ENCODE measurements at places on chromosomes 6 and 20.

DNA sequence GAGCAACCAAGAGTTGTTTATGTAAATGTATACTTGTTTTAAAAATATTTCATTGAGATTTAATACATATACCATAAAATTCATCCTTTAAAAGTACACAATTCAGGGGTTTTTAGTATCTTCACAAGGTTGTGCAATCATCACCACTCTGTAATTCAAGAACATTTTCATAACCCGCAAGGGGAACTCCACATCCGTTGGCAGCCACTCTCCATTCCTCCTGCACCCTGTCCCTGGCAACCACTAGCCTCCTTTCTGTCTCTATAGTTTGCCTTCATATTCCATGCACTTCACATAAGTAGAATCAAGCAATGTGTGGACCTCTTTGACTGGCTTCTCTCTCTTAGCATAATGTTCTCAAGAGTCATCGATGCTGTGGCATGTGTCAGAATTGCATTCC is 104.2 kb upstream of the PDE10A start:
- no peak for DNase-seq

GRCh38 chr20:37961066-37961465 is 58.1 kb downstream of the VSTM2L start:
- DNase-seq: no peak

GRCh38 chr20:2133318-2134183 is 31.9 kb downstream of the STK35 start:
- DNase-seq: no peak

DNA sequence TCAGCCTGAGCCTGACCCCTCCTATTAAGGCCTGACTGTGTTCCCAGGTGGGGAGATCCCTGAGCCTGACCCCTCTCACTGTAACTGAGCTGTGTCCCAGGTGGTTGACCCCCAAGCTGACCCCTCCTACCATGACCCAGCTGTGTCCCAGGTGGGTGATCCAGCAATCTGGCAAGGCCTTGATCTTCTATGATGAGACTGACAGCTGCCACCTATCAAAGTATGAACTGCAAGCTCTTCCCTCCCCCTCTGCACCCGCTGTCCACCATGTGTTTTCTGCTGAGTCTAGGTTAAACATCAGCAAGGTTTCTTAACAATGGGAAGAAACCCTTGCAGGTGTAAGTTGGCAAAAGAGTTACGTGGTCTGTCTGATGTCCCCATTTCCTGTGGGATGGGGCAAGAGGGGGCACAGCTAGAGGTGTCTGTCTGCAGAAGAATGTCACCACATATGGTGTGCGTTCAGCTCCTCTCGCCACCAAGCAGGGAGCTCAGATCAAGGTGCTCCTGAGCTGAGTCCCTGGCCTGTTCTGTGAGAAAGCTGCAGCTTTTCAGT is 5.9 kb downstream of the PXDC1 start:
- DNase-seq: no peak

DNA sequence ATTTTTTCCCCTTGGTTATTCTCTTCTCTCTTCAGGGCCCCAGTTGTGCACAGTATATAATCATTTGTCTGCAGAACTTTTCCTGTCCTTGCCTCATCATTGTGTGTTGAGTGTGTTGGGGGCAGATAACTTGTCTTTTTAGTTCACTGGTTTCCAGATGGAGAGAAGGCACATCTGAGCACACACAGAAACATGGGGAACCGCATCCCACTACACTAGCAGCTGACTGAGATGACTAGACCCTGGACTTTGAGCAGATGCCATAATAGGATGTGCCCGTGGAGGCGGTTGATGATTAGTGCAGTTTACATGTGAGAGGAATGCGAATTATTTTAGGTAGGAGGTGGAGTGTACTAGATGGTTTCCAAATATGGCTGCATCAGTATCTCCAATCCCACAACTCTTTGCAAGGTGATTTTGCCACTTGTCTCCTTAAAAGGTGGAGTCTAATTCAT is 26.5 kb upstream of the SH3BGRL2 start:
- DNase-seq: no peak

- no peak for DNase-seq
Observed at GRCh38 chr20:39270837-39271604, 308.9 kb downstream of the DHX35 start.

DNA sequence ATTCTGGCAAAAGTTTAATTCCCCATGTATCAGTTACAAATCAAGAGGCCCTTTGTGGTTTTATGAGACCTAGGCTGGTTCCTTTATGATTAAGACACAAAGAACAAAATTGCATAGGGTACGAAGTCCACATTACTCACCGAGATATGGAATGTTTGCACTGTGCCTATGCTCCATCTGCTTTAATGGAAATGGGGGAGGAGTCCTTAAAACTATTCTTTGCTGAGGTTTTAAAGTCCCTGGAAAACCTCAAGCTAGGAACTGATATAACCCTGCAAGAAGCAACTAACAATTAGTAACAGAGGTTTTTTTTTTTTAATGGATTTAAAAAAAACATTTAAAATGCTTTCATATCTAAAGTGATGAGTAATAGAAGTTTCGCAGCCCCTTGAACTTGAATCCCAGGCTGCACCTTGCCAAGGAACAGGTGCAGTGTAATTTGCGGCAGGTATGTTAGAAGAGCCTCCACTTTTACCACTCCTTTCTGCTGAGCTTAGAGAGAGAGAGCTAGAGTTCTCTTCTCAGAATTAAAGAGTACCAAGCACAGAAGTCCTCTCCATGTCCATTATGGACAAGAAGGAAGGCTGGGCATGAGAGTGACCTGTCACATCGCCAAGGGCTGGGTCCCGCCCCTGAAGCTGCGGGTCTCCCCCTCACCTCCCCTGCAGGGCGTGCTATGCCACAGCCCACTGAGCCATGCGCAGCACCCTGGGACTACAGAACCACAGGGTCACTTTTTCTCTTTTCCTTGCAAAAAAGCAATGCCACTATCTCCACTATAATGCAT is 2.3 kb downstream of the SERPINB1 start:
- no peak for DNase-seq

DNA sequence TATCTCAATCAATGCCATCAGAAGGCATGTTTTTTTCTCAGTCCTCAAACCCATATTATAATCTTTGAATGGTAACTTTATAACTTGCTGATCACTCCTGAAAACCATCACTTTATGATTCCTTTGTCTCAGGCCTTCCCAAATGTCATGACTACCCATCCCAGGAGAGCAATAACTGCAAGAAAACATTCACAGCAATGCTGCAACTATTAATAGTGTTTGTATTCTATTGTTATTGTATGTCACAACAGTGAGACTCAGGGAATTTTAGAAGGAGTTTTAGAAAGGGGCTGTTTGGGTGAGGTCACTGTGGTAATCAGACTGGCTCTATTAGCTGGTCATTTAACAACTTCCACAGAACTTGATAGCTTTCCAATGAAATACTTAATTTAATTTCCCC is 301.4 kb upstream of the TBX18 start:
- DNase-seq: no peak

DNA sequence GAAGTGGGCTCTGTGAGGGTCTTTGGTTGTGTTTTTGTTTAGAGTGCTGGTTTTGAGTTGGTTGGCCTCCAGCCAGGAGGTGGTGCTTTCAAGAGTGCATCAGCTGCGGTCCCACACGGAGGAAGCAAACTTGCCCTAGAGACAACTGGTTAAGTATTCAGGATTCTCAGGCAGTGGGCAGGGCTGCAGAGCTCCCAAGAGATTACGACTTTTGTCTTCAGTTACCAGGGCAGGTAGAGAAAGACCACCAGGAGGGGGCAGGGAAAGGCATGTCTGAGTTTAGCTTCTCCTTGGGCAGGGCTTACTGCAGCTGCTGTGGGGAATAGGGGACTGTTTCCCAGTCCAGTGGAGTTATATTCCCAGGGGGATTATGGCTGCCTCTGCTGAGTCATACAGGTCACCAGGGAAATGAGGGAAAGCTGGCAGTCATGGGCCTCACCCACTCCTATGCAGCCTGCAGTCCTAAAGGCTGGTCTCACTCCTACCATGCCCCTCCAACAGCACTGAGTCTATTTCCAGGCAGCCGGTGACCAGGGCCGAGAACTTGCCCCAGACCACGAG is 64.3 kb downstream of the TTI1 start:
- no peak for DNase-seq

GRCh38 chr6:14476793-14477531 is 359.4 kb downstream of the CD83 start:
- DNase-seq: peak; percentile 87

- peak; percentile 43 for DNase-seq
Observed at GRCh38 chr6:46221222-46221793, 50.5 kb upstream of the ENPP5 start.

- no peak for DNase-seq
Observed at GRCh38 chr6:49913636-49914375, 47.5 kb upstream of the CRISP1 start.

Measured in renal cortex interstitium (tissue), 15 donors.